Daoy (cell line): ENCODE measurements at places on chromosomes 3 and 15.
A peak's percentile ranks its signal among the peaks of the same experiment; 100 is the strongest.

DNA sequence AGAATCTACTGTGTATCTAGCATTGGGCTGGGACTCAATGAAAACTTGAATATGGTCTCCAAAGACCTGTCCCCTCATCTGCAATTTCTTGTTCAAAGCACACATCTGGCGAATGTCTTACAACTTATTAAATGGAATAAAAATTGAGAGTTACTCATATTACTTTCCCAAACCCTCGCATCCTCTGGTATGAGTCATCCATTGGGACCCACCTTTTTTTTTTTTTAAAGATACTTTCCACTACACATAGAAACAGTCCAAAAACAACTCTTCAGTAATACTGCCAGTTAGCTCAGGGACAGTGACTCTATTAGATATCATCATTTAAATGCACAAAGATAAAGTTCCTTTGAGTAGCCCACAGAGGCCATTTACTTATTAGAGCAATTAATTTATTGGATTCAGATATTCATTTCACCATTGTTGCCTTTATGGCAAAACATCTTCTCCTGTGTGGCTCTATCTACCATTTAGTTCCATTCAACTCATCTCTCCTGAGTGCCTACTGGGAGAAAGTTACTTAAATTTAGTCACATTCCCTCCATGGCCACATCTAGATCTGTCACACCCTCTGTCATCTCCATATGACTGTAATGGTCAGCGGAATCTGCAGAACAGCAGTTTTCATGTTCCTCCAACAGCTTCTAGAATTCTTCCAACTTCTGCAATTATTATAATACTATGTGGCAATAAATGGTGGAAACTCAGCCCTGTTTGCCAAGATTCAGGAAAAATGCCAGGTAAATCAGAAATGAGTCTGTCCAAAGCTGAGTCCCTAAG, 77.9 kb upstream of the ARHGEF3 start:
- peak; percentile 10 for DNase-seq

GRCh38 chr3:41127414-41127813, 71.9 kb upstream of the CTNNB1 start:
- no peak for DNase-seq

- DNase-seq, result no peak
These were observed 6.7 kb downstream of the MRAS start for GRCh38 chr3:138355071-138355470.

GRCh38 chr3:47377186-47377585, 3.6 kb upstream of the PTPN23 start:
- DNase-seq, result no peak

- no peak for DNase-seq
These were observed 164.1 kb upstream of the NSMCE3 start for GRCh38 chr15:29433507-29434248.
